ENCODE measurements at places on chromosomes 3 and 15.
A peak's percentile ranks its signal among the peaks of the same experiment; 100 is the strongest.

GRCh38 chr3:111588527-111588926 is 6.6 kb downstream of the ZBED2 start:
- no peak for DNase-seq

DNA sequence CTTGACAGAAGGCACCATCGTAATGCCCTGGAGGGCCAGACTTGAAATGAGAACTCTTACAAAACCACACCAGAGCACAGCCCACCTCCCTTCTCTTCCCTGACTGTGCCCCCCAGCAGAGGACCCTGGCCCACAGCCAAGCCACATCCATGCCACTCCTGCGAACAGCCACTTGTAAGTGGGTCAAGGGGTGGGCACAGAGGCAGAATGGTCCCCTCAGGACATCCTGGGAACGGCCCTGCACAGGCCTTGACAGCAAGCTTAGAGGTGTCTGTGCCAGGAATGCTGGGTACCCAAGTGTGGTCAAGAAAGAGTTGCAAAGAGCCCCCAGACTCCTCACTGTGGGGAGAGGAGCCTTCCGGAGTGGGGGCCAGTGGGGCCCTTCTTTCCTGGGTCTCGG is 33.3 kb downstream of the HCN4 start:
- no peak for DNase-seq

- no peak for DNase-seq
Measured at GRCh38 chr3:40055361-40055760, 246.0 kb downstream of the MYRIP start.

DNA sequence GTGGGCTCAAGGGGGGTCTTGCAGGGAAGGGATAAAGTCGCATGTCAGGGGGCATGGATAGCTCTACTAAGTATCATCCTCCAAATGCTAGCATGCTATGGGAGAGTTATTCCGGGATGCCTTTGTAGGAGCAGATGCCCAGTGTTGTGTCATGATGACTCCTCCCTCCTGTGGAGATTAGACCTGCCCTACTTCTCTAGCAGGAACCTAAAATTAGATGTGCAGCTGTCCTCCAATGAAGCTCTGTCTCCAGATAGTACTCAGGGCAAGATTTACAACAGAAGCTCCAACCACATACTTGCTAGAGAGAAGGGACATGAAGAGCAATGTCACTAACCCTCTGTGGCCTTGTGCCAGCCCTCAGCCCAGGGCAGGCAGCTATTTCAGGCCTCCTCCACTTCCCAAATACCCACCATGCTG is 82.5 kb downstream of the AGBL1 start:
- no peak for DNase-seq

- DNase-seq: no peak
Measured at GRCh38 chr15:74345051-74345450, 22.4 kb downstream of the CYP11A1 start.

GRCh38 chr3:14716591-14716990 is 41.6 kb downstream of the C3orf20 start:
- DNase-seq: no peak

DNA sequence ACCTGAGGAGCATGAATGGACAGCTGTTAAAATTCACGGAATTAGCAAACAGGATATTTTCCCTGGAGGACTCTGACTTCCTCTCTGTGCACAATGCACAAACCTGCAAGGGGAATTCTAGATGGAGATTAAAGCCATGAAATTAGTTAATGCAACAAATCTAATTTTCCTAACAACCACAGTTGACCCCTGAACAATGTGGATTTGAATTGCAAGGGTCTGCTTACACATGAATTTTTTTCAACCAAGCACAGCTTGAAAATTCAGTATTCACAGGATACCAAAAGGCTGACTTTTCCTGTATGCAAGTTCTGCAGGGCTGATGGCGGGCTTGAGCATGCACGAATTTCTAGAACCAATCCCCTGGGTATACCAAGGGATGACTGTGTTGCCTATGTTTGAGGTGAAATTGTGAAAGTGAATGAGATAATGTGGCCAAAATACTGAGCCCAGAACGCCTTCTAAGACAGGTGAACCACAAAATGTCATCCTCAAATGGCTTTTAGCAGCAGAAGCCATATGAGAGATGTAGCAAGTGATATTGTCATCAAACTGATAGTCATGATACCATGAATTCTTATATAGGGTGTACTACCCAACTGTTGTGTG is 52.5 kb downstream of the COL8A1 start:
- no peak for DNase-seq

DNA sequence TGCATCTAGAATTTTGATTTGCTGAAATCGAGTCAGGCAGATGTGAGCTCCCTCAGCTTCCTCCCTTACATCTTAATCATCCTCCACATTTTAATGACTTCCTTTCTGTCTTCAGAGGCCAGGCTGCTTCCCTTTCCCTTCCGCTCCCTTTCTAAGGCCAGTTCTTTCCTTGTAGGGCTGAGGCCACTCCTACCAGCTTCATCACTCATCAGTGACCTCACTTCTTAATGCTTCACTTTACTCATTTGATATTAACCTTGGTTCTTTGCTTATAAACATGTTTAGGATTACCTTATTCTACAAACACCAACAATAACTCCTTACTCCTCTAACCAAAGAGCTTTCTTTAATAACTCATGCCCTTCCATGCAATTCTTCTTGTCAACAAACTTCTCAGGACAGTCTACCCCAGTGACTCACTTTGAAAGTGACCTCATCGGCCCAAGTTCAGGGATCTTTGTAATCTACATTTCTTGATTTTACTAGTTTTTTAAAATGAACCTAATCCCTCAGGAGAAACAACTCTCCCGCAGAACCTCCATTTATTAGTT is 23.9 kb downstream of the ILDR1 start:
- DNase-seq: no peak

GRCh38 chr3:118802325-118803095 is 232.1 kb downstream of the IGSF11 start:
- DNase-seq: no peak

GRCh38 chr3:158671821-158672214 is 630 bp downstream of the LXN start:
- DNase-seq: no peak

DNA sequence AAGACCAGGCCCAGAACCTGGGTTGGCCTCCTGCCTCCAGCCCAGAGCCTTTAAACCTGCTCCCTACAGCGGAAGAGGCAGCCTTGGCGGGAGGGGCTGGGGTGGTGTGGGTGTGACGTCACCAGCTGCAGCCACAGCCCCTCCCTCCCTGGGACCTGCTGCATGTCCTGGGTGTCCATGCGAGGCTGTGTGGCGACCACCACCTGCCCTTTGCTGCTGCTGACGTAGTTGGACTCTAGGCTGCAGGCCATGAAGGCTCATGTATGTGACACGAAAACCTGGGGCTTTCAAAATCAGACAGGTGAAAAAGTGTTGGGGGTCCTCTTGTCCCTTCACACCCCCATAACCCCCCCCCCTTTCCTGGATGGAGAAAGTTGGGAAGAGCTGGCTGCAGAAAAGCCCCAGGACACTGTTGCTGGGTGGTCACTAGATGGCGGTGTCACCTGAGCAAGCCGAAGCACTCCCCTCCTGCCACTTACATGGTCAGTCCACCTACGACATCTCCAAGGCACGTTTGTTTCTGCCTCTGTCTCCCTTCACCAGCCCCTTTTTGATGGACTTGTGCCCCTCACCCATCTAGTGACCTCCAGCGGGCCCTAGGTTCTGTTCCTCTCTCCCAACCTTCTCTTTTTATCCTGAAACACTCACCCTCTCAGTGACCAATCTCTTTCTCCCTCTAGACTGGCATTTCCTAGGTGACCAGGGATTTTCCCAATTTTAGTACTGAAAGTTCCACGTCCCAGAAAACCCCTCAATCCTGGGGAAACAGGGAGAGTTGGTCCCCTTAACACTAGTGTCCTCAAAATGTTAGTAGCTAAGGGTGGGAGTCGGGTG is 35.2 kb downstream of the SLC6A20 start:
- peak; percentile 8 for DNase-seq

GRCh38 chr3:62159056-62159708 is 214.2 kb downstream of the FEZF2 start:
- no peak for DNase-seq

DNA sequence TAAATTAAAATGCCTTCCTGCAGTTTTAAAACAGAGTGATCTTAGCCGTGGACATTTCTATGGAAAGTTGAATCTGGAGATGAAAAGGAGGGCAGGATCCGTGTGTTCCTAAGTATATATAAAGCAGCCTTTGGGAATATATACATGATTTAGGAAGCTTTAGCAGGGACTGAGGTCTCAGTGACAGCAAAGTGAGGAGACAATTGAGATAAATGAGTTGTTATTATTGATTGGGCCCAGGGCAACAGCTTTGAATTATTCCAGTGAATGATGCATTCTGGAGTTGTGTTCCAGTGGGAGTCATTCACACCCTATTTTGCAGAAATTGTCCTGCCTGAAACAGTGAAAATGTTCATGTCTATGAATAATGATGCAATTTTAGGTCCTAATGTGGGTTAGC is 281.4 kb downstream of the BCHE start:
- no peak for DNase-seq

- no peak for DNase-seq
Measured at GRCh38 chr3:27194861-27195483, 174.2 kb downstream of the NEK10 start.

- no peak for DNase-seq
Measured at GRCh38 chr3:4571690-4572334, 78.7 kb downstream of the ITPR1 start.

DNA sequence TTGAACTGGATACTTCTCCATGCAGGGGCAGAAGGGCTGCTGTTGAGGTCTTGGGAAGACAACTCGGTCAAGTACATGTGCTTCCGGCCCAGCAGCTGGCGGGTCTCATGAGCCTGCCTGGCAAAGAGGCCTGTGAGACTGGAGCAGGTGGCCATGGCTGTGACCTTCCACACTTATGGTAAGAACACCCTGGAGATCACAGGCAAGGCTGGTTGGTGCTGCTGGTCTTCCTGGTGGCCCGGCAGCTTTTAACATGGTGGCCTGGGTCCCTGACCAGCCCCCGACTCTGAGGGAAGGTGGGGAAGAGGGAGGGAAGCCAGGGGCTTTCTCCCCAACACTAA is 15.4 kb downstream of the CHRD start:
- no peak for DNase-seq

- DNase-seq: no peak
Measured at GRCh38 chr15:90104551-90104950, 2.3 kb upstream of the IDH2 start.

DNA sequence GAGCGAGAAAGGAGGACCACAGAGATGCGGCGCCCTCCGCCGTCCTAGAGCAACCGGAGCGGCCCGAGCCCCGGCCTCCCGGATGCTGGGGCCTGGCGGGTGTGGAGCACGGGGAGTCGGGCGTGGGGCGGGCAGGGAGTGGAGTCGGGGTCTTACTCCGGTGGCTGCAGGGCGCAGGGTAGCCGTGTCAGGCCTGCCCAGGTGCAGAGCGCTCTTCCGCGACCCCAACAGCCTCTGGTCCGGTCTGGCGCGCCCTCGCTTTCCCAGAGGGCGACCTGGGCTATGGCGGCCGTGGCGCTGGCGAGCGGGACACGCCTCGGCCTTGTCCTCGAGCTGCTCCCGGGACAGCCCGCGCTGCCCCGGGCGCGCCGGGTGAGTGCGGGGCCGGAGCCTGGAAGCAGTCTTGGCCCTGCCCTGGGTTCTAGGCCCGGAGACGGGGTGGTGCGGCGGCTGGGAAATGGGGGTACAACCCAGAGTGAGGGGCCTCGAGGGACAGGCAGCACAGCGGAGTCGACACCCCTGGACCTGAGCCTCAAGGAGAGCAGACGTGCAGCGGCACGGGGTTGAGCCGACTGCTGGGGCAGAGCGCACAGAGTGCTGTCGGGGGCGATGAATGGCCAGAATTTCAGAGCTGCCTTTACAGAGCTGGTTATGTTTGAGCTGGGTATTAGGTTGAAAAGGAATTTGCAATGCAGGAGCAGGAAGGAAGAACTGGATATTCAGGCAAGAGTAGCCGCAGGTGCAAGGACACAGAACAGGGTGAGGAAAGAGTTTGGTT is at the start of gene ZNF662:
ZNF662 (plus strand) TSS at position 73 of the 778 bp plus-strand sequence. CDS start 1,973 bp downstream, outside the sequence.
- peak; percentile 30 for DNase-seq

- DNase-seq: no peak
Measured at GRCh38 chr15:42544853-42545629, 3.6 kb downstream of the LRRC57 start.

- DNase-seq: no peak
Measured at GRCh38 chr3:182364323-182364722, 429.0 kb upstream of the ATP11B start.

GRCh38 chr3:152839511-152839910 is 4.6 kb downstream of the P2RY1 start:
- no peak for DNase-seq

DNA sequence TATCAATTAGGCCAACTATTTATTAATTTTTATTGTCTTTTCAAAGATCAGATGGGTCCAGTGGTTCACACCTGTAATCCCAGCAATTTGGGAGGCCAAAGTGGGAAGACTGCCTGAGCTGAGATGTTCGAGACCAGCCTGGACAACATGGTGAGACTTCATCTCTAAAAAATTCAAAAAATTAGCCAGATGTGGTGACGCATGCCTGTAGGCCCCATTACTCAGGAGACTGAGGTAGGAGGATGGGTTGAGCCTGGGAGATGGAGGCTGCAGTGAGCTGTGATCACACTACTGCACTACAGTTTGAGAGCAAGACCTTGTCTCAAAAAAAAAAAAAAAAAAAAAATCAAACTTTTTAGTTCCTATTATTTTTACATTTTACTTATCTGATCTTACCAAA is 8.2 kb downstream of the AP3S2 start:
- DNase-seq: no peak

DNA sequence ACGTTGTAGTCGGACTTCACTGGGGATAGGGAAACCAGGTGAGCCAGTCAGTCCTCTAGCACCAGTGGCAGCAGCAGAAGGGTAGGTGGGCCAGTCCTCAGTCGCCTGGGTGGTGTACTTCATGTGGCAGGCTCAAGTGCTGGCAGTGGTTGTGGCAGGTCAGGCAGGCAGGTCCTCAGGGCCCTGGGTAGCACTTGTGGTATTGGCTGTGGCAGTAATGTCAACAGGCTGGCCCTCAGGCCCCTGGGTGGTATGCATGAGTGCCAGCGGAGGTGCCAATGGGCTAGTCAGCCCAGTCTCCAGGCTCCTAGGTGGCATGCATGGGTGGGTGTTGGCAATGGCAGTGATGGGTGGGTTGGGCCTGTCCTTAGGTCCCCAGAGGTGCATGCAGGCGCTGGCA is 40.6 kb downstream of the FAIM start:
- no peak for DNase-seq

GRCh38 chr3:62874711-62875557 is at the start of gene CADPS:
Gene CADPS, minus strand, starts transcription at chr3:62875416. Its CDS starts 387 bp downstream, at chr3:62875029.
- DNase-seq: no peak

GRCh38 chr3:159904911-159905310 is 83.7 kb upstream of the IL12A start:
- no peak for DNase-seq

DNA sequence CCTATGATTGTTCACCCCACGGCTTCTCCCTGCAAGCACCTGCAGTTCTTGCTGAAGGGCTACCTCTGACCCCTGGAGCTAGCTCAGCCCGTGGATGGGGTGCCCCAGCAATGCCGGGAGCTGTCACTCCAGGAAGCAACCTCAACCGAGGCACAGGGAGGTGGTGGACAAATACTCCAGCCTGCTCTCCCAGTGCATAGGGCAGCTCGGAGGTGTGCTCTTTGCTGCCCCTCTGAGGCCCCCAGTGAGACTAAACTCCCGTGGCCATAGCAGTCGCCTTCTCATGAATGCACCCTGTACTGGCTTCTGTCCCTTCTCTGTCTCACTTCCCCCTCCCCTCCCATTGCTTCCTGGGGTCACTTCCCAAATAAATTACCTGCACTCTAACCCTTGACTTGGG is 48.5 kb downstream of the LINGO1 start:
- DNase-seq: no peak

- DNase-seq: no peak
Measured at GRCh38 chr3:71045212-71045916, 538.2 kb downstream of the FOXP1 start.

GRCh38 chr3:144241404-144241803 is 269.8 kb downstream of the DIPK2A start:
- no peak for DNase-seq

GRCh38 chr3:41972802-41973201 is 10.9 kb upstream of the ULK4 start:
- no peak for DNase-seq
